ENCODE measurements at places on chromosomes 7 and 10.

GRCh38 chr10:64116707-64117106 is 595.5 kb downstream of the REEP3 start:
- DNase-seq, result no peak

- no peak for DNase-seq
Measured at GRCh38 chr7:128358233-128358632, 3.3 kb downstream of the PRRT4 start.

DNA sequence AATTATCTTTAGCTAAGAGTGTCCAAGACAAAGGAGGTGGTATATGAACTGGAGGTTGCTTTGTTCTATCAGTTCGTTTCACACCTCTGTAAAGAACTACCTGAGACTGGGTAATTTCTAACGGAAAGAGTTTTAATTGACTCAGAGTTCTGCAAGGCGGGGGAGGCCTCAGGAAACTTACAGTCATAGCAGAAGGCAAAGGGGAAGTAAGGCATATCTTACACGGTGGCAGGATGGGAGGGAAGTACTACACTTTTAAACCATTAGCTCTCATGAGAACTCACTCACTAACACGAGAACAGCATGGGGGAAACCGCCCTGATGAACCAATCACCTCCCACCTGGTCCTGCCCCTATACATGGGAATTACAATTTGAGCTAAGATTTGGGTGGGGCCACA is 1202.3 kb upstream of the LRRTM3 start:
- DNase-seq, result no peak

DNA sequence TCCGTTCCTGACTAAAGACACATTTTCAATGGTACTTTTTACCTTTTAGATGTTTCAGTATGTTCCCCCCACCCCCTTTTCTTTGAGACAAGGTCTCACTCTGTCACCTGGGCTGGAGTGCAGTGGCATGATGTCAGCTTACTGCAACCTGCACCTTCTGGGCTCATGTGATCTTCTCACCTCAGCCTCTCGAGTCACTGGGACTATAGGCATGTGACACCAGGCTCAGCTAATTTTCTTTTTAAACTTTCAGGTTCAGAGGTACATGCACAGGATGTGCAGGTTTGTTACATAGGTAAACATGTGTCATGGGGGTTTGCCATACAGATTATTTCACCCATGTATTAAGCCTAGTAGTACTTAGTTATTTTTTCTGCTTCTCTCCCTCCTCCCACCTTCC is 99.3 kb upstream of the RPA3 start:
- no peak for DNase-seq

DNA sequence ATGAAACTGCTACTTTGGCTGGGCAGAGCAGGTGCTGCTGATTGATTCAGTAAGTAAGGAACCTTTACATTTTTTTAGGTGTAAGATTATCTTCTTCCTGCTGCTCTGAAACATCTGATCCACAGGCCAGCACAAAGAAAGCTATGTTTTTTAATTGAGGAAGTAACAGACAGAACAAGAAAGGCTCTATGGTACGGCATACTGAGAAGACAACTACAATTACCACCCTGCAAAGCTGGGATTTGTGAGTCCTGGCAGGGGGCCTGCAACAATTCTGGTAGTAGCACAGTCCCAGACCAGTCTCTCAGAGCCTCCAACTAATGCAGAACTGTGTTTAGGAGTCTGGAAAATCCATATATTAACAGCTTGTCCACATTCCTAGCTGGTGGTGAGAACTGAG is 103.0 kb upstream of the LRRTM3 start:
- DNase-seq, result no peak

Measured in astrocyte of the spinal cord (primary cell).